Stimulated activated CD4-positive, alpha-beta T cell treated with anti-CD3 and anti-CD28 coated beads, TNF-alpha, amount 100 ng/mL, for 1 hour (primary cell): ENCODE measurements at places on chromosomes 2 and 18.

DNA sequence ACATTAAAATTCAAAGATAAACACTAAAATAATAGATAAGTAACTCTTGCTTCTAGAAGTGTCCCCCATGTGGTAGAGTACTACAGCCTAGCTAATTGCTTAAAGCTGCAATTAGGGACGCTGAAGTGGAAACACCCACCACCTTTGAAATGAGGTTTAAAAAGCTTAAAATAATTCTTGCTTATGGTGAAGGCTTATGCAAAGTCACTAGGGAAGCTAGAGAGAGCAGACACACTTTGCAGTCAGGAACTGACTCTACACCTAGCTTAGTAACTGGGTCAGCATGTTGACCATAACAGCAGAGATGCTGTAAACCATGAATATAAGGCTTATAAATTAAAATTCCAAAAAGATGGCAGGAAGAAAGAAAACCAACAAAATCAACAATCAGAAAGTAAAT lies 65.4 kb upstream of the DSG1 start:
- DNase-seq: no peak

DNA sequence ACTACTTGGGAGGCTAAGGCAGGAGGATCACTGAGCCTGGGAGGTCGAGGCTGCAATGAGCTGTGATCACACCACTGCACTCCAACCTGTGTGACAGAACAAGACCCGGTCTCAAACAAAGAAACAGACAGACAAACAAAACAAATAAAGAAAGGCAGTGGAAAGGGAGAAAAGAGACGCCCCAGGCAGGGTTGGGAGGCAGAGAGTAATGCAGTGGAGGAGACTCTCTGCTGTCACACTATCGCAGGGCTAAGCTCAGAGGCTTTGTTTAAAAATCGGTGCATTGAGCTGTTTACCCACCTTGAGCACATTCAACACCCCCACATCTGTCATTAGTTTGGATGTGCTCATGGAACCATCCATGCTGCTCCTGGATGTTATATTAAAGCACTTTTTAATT lies 84.2 kb upstream of the RMP24 start:
- no peak for DNase-seq

GRCh38 chr2:158357122-158357521 lies 99.4 kb downstream of the CCDC148 start:
- no peak for DNase-seq

- DNase-seq: no peak
These were observed 76.5 kb upstream of the RAB6C start for GRCh38 chr2:129902731-129903585.

GRCh38 chr2:161983866-161984265 lies 90.1 kb downstream of the DPP4 start:
- DNase-seq: no peak

DNA sequence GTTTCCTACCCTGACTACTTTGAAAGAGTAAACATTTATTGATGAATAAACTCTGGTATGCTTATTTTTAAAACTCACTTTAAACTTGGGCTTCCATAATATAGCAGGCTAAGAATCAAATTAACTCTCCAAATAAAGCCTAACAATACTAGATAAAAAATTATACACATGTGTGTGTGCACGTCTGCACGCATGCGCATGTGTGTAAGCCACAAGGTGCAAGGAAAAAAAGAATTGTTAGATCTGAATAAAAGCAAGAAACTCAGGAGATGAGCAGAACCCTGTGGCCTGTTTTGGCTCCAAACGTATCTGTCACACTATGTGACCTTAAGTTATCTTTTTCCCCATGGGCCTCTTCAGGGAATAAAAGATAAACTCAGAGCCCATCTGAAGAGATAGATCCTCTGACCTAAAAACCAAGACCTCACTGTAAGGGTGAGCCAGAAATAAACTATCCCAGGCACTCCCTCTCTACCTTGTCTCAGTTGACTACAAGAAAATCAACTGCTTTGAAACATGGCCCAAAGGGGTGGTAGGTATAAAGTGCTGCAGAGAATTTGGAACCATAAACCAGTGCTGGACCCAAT lies 6.3 kb downstream of the HDHD2 start:
- no peak for DNase-seq

DNA sequence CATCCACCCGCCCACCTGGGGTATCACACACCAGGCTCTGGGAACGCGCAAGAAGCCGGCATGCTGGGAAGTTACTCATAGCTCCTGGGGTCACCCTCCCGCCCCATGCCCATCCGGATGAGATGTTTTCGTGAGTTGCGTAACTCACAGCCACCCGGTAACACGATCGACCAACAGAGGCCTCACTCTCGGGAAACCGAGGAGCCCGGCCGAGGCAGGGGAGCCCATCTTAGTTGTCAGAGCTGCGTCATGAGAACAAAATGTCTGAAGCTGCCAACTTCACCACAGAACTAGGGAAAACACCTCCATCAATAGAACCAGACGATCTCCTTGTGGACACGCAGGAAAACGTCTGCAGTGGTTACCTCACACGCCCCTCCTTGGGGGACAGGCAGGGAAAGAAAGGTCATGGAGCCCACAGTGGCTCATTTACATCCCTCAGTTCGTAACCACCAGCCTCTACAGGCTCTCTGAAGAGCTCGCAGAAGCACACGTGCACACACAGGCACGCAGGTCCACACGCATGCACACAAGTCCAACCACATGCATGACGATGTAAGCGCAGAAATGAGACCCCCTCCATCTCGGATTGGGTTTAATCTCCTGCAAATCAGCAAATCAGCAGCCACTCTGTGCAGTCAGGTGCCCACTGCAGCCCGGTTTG lies 26.2 kb downstream of the ADI1 start:
- DNase-seq: no peak

GRCh38 chr2:205280596-205281236 lies 401.6 kb upstream of the NRP2 start:
- no peak for DNase-seq

DNA sequence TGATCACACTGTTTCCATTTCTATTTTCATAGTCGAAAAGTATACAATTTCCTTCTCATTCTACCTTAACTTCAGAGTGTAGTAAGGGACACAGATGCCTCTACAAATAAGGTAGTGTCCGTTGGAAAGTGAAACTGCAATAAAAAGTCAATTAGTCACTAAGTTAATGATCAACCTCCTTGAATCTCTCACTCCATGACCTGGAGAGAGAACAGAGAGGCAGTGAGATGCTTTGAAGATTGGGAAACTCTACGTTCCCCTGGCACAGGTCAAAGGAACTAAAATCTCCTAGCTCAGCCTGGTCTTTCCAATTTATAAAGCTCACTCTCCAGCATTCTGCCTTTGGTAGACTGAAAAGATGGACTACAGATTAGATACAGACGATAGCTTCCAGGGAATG lies 153.8 kb upstream of the ACAA2 start:
- DNase-seq: no peak

DNA sequence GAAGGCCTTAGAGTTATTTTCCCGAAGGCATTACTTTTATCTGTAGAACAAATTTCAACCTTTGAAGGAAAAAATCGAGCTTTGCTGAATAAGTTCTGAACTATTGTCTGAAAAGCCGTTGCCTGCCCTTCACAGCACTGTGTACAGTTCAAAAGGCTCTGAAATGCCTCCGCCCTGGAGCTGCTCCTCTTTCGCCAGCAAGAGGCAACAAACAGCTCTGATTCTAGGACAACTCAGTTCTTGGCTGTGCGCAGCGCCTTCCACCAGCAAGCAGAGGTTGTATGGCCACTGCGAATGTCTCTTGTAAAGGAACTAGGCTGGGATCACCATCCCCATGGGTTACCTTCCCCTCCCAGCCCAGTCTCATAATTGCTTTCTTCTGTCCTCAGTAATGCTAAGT lies 308.5 kb downstream of the GBX2 start:
- no peak for DNase-seq

GRCh38 chr2:227785293-227785692 lies 28.3 kb upstream of the CCL20 start:
- no peak for DNase-seq

DNA sequence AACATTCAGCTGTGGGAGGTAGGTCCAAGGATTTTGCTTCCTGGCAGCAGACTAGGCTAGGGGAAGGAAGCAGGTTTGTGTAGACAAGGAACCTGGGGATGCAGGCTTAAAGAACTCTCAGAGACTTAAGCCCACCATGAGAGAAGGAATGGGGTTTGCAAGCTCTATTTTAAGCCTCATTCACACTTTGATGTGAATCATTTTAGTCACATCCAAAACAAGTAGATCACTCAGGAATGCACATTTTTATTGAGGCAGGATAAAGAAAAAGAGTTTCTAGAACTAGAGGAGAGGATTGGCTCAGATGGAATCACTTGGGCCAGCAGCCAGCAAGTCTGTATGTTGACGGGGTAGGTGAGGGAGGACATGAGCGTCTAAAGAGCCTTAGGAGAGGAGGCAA lies 3.3 kb upstream of the NAPG start:
- no peak for DNase-seq

GRCh38 chr2:180980943-180981911 lies 822 bp downstream of the UBE2E3 start:
- no peak for DNase-seq

DNA sequence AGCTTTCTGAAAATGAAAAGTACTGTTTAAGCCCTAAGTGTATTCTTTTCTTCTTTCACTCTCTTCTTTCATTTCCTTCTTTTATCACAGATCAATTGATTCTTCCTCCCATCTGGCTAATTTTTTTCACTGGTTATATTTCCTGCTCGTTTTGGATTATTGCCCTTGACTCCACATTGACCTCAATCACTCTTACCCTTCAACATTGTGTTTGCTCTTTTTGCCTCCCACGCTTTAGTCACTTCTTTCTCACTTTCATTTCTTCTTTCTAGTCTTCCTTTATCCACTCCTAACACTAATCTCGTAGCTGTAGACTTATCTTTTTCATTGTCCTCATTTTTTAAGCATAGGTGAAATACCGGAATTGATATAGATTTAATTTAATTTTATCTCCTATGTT lies 320.3 kb upstream of the VRK2 start:
- no peak for DNase-seq

GRCh38 chr2:107398683-107399082 lies 428.0 kb upstream of the RGPD4 start:
- DNase-seq: no peak
